ENCODE measurements at places on chromosomes 4 and X. TPM values are rescaled to one million over a fixed set of nuclear protein-coding genes. Genes with fewer than 3 reads are reported as not detected.

Gene PCYT1B
- not detected for total RNA-seq

Gene TMSB15C
- not detected for total RNA-seq

Gene MAGED4B
- 16.9 TPM for total RNA-seq

Gene NDST3
- total RNA-seq = not detected

Gene TCP11X2
- total RNA-seq = not detected

Gene ATOH1
- total RNA-seq = not detected

Gene CA5B
- total RNA-seq = 2.1 TPM

Gene PDE6B
- total RNA-seq = not detected

Gene RTL3
- not detected for total RNA-seq

Gene BCORL1
- total RNA-seq = 10.5 TPM

Gene ODAPH
- total RNA-seq = not detected

Gene DAPP1
- total RNA-seq = not detected

Gene RIBC1
- 1.3 TPM for total RNA-seq

Gene RCHY1
- total RNA-seq = 14.4 TPM

Gene NPY2R
- total RNA-seq = not detected

Gene SRPX2
- total RNA-seq = 4.8 TPM

Gene CLIC2
- 0.20 TPM for total RNA-seq

Gene PAK3
- not detected for total RNA-seq

Gene IDUA
- 5.5 TPM for total RNA-seq

Gene CFI
- 0.72 TPM for total RNA-seq

Gene ARMCX1
- 0.51 TPM for total RNA-seq

Gene USP46
- total RNA-seq = 7.7 TPM

Gene ARX
- 0.49 TPM for total RNA-seq

Gene ADH5
- 123 TPM for total RNA-seq

Gene ATP7A
- total RNA-seq = 3.3 TPM

Gene CD38
- 13.8 TPM for total RNA-seq

All from A549 treated with ZK216348 at 1 μM for 4 hours (cell line).